Stimulated activated CD8-positive, alpha-beta memory T cell treated with anti-CD3 and anti-CD28 coated beads, Interleukin-7, amount 100 ng/mL, for 1 hour (primary cell): ENCODE measurements at places on chromosomes 2 and 18.

DNA sequence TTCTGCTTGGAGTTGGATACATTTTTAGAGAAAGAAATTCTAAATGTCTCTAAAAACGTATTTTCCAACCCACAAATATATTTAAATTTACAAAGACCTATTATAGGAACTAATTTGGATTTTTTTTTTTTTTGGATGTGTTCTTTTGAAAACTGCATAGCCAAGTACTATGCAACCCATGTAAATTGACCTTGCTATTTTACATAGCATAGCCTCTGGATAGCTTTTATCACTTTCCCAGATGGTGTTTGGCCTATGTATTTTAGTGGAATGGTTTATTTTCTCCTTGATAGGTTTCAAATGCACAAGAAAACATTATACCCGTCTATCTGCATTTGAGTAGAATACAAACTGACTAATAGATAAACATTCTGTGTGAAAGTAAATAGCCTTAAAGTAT is 130.0 kb downstream of the FIGN start:
- no peak for DNase-seq

DNA sequence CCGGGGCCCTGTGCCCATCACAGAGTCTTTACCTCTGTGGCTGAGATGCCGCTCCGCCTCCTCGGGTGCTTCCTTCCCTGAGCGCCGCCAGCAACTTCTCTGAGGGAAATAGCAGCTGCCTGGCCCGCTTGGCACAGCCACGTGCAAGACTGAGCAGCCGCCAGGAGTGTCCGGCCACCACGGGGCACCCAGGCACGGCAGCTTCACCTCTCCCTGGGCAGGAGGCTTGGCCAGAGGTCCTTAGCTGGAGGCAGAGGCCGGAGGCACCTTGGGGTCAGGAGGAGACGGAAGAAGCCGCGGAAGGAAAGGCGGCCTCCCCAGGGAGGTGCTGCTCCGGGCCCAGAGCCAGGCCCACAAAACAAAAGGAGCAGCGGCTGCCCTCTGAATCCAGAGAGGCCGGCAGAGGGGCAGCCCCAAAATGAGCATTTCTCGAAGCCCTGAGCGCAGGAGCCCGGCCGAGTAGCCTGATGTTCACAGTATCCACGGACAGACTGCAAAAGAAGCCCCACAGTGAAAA is 6.0 kb upstream of the LIMS2 start:
- DNase-seq, result no peak

GRCh38 chr2:215900203-215900611 is 113.1 kb downstream of the MREG start:
- DNase-seq, result no peak

DNA sequence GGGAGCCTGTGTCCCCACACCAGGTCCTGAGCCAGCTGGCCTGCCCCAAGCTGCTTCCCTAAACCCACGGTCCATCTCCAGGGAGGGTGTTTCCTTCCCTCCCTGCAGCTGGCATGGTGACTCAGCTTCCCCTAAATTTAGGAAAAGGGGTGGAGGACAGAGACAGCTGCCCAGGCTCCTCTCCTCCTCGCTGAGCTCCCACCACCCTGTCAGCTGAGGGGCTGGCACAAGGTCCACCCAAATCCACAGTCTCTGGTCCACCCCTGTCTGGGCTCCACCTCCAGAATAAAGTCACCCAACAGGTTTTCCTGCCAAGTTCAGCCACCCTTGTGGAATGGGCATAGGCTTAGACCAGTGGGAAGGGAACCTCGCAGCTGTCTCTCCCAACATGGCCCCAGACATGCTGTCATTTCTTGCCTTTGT is 156.5 kb downstream of the TNS1 start:
- DNase-seq, result no peak

DNA sequence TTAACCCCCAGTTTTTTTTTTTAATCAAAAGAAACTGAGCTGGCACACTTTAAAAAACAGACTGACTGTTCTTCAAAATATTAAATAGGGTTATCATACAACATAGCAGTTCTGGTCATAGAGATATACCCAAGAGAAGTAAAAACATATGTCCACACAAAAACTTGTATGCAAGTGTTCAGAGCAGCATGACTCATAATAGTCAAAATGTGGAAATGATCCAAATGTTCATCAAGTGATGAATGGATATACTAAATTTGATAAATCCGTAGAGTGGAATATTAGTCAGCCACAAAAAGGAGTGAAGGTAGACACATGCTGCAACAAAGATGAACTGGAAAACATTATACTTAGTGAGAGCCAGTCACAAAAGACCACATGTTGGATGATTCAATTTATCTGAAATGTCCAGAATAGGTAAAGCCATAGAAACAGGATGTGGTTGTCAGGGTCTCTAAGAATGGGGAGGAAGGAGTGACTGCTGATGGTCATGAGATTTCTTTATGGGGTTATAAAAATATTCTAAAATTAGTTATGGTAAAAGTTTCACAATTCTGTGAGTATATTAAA is 5.1 kb downstream of the SMIM21 start:
- DNase-seq, result no peak

DNA sequence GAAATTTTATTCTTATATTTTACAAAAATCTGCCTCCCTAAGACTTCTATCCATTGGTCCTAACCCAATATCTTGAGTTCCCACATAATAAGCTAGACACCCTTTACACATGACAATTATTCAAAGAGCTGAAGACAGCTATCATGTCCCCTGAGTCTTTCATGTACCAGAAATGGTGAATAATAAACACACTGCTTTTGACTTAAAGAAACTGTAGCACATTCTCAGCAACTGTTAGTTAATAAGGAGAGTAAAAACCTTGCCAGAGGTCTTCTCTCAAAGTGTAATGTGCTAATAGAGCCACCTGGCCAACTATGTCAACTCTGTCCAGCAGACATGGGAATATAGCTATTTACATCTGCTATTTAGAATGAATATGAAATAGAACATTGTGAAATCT is 109.7 kb upstream of the ARL5A start:
- DNase-seq, result no peak

DNA sequence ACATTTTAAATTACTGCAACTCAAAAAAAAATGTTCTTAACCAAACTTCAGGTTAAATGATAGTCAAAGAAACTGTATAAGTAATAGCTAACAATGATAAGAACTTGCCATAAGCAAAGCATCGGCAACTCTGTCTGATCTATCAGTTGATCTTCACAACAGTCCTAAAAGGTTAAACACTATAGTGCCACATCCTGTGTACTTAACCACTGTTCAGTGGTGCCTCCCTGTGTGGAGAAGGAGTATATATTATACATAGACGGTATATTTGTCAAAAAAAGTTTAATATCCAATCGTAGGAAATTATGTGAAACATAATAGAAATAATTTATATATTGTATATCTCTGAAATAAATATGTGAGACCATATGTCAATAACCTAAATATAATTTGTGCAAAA is 13.0 kb downstream of the DTNA start:
- DNase-seq, result no peak

DNA sequence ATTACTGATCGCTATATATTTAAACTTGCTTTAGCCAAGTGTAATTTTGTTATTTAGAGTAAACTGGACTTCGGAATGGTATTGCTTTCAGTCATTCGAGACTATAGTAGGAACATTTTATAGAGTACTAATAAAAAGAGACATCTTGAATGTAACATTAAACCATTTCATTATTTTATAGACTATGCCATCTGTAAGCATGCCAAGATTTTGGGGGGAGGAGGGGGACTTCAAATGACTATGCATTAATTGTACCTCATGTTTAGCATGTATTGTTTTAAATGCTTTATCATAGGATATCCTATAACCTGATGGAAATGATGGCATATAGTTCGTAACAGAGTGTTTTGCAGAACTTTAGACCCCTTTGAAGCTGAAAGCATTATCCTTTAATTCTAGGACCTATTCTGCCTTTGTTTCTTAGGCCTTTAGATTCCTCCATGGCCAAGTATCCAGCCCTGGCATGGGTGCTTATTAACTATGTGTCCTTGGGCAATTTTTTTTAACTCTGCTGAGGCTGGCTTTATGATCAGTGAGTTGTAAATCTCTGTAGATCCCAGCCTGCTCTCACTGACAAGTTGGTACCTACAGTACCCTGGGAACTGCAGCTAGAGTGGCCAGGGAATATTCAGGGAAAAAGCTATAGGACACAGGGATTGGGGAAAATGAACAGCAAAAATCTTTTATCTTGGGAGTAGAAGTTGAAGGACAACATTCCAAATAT is 93.4 kb downstream of the PARD3B start:
- DNase-seq, result no peak

GRCh38 chr2:217099561-217099960 is 239.7 kb upstream of the TNP1 start:
- DNase-seq, result no peak

GRCh38 chr18:80239830-80240229 is 7.5 kb downstream of the PARD6G start:
- DNase-seq, result no peak

GRCh38 chr2:48525269-48525943 is 4.5 kb upstream of the STON1 start:
- DNase-seq, result no peak

- no peak for DNase-seq
These were observed 1206.0 kb upstream of the ZEB2 start for GRCh38 chr2:145725876-145726275.

DNA sequence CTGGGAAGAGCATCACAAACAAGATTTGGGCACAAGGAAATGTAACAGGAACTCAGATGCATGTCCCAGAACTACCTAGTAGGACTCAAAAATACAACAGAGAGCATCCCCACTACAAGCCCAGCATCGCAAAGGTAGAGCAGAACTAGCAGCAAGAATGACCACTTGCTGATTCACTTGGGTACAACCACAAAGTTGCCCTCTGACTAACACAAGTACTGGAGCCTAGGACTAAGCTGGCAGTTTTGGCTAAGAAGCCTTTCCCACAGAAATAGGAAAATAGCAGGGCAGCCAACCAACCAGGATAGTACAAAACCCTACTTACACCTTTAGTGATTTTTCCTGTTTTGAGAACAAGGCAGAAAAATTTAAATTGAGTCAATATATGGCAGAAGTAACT is 193.8 kb downstream of the PAX3 start:
- DNase-seq, result no peak

- DNase-seq, result no peak
These were observed 1.9 kb downstream of the ALKAL2 start for GRCh38 chr2:286035-286434.
